ENCODE measurements at places on chromosomes 1 and 21.
A peak's percentile ranks its signal among the peaks of the same experiment; 100 is the strongest.

GRCh38 chr1:8382608-8383505 lies 64.9 kb downstream of the SLC45A1 start:
- DNase-seq: no peak

GRCh38 chr1:21099034-21099868 lies 77.4 kb downstream of the EIF4G3 start:
- no peak for DNase-seq

DNA sequence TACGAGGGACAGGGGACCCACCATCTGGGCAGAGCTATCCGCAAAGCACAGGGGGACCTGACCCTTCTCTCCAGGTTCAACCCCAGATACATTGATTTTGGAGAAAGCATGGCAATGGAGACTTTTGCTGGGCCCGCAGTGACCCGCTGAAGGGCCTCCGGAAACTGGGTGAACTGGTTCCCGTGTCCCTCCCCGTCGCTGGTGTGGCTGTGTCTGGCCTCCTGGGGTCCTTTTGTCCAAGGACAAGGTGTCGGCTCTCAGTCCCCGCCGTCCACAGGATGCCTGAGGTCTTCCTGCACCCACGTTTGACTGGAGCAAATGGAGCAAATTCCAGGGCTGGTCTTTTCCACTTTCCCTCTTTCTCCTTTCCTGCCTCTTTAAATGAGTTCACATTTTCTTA lies 176.3 kb downstream of the PRDM16 start:
- no peak for DNase-seq

GRCh38 chr1:158818560-158818959 lies 12.6 kb upstream of the MNDA start:
- no peak for DNase-seq

GRCh38 chr1:103063921-103064320 lies 44.4 kb downstream of the COL11A1 start:
- no peak for DNase-seq

GRCh38 chr1:157369808-157370521 lies 182.3 kb downstream of the FCRL5 start:
- no peak for DNase-seq

DNA sequence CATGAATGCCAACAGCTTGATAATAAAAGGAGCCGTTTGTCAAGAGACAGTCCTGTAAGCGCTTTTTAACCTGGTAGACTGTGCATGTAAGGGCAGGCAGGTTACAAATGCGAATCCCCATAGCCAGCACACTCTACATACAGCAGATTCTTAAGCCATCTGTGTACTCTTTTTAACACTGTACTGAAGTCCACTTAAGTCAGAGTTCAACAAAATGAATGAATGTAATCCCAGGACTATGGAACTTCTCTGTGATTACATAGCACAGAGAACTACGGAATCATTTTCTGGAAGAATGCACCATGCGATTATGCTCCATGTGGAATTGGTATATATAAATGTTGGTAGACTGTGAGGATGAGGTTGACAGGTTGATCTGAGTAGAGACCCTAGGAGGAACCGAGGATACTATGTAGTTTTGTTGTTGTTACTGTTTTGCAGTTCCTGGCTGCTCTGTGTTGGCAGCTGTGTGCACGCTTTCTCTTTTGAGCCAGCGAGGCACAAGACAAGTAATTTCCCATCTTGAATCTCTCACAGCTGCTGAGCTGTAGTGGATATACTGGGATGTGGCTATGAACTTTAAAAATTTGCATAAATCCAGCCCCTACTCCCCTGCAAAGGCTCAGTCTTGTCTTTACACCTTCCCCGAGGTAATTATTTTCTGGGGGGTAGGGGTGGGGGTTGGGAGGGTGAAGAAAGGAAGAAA lies 21.9 kb downstream of the LRRC8D start:
- no peak for DNase-seq

DNA sequence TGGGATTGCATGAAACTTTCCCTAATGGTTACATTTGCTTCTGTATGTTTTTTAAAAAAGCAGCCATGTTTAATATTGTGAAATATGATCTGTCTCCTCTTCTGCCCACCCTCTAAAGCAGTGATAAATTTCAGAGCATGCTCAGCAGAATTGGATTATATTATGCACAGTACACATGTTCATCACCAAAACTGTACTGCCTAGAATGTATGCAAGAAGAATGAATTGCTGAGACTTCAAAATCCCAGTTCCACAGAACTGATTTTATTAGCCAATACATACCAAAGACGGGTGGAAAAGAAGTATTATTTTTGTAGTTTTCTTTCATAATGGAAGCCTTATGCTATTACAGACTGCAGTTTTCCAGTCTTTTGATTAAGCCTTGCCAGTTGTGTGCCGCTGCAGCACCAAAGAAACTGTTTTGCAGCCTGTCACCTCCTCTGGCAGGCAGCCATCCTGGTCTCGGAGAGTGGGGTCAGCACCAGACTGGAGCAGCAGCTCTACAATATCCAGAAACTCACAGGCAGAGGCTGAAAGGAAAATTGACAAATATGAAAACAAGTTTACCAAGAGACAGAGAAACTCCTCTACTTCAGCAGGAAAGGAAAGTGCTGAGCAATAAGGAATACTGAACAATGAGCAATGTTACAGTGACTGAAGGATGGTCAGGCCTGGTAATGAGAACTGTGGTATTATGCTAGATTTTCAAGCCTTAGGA lies 58.1 kb downstream of the LHX4 start:
- no peak for DNase-seq

GRCh38 chr21:40425981-40426380 lies 421.0 kb downstream of the DSCAM start:
- DNase-seq: no peak

DNA sequence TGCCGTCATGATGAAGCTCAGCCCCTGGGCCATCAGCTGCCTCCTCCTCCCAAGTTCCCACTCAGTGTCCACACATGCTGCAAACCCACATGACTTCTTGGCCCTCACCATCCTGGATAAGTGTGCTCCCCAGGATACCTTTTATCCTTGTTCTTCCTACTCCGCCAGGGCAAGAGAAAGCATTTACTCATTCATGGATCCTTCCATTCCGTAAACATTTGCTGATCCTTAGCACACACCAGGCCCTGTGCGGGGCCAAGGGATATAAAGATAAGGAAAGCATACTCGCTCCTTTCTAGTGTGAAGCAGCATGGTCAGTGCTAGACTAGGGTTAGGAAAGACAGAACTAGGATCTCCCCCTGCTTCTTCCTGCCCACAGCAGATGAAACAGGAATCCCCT lies 122.1 kb upstream of the HMGB4 start:
- no peak for DNase-seq

DNA sequence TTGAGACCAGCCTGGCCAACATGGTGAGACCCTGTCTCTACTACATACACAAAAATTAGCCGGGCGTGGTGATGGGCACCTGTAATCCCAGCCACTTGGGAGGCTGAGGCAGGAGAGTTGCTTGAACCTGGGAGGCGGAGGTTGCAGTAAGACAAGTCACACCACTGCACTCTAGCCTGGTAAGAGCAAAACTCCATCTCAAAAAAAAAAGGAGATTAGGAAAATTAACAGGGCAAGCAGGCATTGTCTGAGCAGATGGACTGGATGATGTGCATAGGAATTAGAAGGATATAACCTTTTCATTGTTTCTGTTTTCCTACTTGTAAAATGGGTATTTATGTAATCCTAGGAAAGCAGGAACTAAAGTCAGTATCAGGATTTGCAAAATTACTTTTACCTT lies 15.6 kb downstream of the TARDBP start:
- DNase-seq: no peak

DNA sequence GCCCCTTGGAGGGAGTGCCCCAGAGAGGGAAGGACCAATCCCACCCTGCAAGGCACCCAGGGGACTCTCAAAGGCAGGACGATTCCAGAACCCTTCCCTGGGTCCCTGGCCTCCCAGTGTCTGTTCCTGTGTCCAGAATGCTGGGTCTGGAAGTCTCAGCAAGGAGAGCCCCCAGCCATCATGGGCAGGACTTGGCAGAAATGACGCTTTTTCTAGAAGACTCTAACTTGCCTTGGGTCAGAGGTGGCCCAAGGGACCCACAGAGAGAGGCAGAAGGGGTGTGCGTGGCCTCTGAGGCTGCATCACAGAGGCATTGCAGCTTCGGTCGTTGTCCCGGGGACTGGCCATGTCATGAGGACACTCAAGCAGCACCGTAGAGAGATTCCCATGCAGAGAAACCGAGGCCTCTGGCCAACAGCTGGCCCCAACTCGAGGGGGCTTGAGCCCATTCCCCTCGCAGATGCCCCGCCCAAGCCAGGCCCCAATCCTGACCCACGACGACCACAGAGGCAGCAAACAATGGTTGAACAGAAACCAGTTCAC lies 57.8 kb downstream of the WNT9A start:
- DNase-seq: peak; percentile 60

DNA sequence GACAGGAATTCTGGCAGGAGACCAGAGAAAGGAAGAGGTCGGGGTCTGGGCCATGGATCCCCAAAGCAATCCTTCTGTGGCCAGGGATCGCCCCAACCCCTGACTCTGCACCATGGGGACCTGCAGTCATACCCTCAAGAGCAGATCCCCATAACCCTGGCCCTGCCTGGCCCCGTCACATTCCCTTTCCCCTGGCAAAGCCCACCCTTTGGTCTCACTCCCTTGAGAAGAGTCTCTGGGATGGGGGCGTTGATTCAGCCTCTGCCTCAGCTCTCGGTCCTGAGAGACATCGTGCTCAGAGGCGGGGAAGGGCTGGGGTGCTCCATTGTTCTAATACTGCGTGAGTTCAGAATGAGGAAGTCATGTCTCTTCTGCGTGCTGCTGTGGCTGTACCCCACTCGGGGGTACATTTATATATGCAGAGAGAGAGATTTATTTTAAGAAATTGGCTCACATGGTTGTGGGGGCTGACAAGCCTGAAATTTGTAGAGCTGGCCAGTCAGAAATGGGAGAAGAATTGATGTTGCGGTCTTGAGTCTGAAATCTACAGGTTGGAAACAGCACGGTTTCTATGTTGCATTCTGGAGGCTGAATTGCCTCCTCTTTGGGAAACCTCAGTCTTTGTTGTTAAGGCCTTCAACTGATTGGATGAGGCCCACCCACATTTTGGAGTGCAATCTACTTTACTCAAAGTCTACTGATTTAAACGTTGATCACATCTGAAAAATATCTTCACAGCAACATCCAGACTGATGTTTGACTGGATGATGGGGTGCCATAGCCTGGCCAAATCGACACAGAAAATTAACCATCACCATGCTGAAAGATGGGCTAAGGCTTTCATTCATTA lies 4.2 kb upstream of the PADI2 start:
- DNase-seq: no peak
